ENCODE measurements at places on chromosomes 6 and 20. TPM values are rescaled to one million over a fixed set of nuclear protein-coding genes. Genes with fewer than 3 reads are reported as not detected.

Gene PPP1R3G
- 0.11 TPM for total RNA-seq

Gene REM1
- total RNA-seq: not detected

Gene RPS6KA2
- total RNA-seq: 5.7 TPM

- no peak overlapping the region for H3K4me3 ChIP-seq
- no peak overlapping the region for H3K27ac ChIP-seq
- DNase-seq: no peak
- H3K27me3 ChIP-seq: no peaks in the 10 kb centered on the region
- H3K4me1 ChIP-seq: no peaks in the 10 kb centered on the region
Measured at GRCh38 chr20:3559637-3560036, 88.8 kb downstream of the ATRN start.

GRCh38 chr20:16801919-16802651 lies 53.9 kb downstream of the OTOR start:
- DNase-seq: peak; percentile 52
- no peaks in the 10 kb centered on the region for H3K4me1 ChIP-seq
- H3K4me3 ChIP-seq: no peak overlapping the region
- H3K27ac ChIP-seq: no peak overlapping the region
- no peaks in the 10 kb centered on the region for H3K36me3 ChIP-seq
- H3K27me3 ChIP-seq: peaks cover 34% of the 10 kb centered on the region

Gene PNPLA1
- not detected for total RNA-seq

- H3K4me3 ChIP-seq: no peak overlapping the region
- peaks cover 3% of the 10 kb centered on the region for H3K27me3 ChIP-seq
- H3K27ac ChIP-seq: no peak overlapping the region
- no peaks in the 10 kb centered on the region for H3K36me3 ChIP-seq
Measured at GRCh38 chr6:70186461-70186860, 116.4 kb downstream of the COL9A1 start.

Gene PRL
- total RNA-seq: not detected

Gene DEFB116
- not detected for total RNA-seq

Gene EYA4
- not detected for total RNA-seq

Gene SMOC2
- total RNA-seq: not detected

Gene CCM2L
- total RNA-seq: not detected

Gene ALDH8A1
- 1.4 TPM for total RNA-seq

- no peaks in the 10 kb centered on the region for H3K36me3 ChIP-seq
- no peak for DNase-seq
- no peaks in the 10 kb centered on the region for H3K27me3 ChIP-seq
- H3K27ac ChIP-seq: no peak overlapping the region
Measured at GRCh38 chr20:53274807-53275206, 302.6 kb downstream of the TSHZ2 start.

Gene C20orf141
- not detected for total RNA-seq

- no peaks in the 10 kb centered on the region for H3K4me1 ChIP-seq
- no peaks in the 10 kb centered on the region for H3K36me3 ChIP-seq
- no peak for DNase-seq
- no peak overlapping the region for H3K27ac ChIP-seq
Measured at GRCh38 chr20:13831476-13831875, 46.6 kb downstream of the NDUFAF5 start.

DNA sequence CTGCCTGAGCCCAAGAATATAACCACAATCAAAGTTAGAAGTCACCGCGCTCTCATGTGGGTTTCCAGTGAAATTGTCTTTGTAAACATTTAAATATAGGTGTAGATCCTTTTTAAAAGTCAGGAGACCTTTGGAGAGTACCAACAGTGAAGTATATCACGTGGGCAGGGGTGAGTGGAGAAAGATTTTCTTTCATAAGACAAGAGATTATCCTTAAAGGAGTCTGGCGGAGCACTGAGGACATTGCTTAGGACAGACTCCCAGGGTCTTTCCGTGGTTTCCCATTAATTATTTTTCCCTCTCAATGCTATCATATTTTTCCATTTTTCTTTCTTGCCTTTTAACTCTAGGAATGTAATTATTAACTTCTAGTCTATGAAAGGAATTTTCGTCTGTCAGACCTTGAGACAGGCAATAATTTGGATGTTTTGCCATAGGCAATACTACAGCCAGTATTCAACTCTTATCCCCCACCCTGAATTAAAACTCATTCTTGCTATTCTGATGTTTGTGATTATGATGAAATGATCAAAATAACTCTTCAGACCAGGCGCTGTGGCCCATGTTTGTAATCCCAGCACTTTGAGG lies 31.4 kb downstream of the DCBLD1 start:
- H3K36me3 ChIP-seq: peaks cover 1% of the 10 kb centered on the region
- DNase-seq: no peak
- H3K27ac ChIP-seq: no peak overlapping the region

Gene FNDC1
- not detected for total RNA-seq

Gene BPIFB4
- total RNA-seq: not detected

GRCh38 chr6:63546697-63547096 lies 25.6 kb upstream of the LOC128125822 start:
- H3K4me1 ChIP-seq: peaks cover 2% of the 10 kb centered on the region
- H3K27me3 ChIP-seq: peaks cover 31% of the 10 kb centered on the region
- no peak for DNase-seq
- peaks cover 3% of the 10 kb centered on the region for H3K36me3 ChIP-seq

DNA sequence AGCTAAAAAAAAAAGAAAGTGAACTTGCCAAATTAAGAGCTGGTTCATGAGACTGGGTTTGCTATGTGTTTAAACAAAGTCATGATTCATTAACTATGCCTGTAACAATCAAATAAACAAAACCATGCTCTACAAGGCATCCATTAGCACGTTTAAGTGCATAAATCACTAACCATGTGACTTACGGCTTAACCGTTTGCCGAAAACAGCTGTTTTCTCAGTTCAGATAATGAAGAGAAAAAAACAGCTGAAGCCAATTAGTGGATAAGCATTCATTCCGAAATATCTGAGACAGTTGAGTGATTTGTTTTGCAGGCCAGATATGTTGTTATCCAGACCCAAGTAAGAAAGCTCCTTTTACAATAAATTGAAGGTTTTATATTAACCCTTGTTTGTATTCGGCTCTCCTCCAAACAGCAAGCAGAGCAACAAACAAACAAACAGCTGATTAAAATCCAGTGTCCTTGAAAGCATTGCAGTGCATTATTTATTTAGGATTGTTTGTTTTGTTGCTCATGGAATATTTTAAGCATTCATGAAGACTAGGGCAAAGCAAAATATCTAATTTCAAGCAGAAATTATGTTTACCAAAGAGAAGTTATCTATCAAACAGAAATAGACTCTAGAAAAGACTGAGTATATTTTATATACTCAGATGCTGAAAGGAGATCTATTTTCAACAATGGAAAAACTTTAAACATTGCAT lies 343.5 kb downstream of the RFPL4B start:
- H3K4me3 ChIP-seq: no peak overlapping the region
- no peaks in the 10 kb centered on the region for H3K36me3 ChIP-seq
- H3K4me1 ChIP-seq: peaks cover 2% of the 10 kb centered on the region
- no peak overlapping the region for H3K27ac ChIP-seq

GRCh38 chr6:98014442-98015201 lies 731.6 kb upstream of the MMS22L start:
- H3K4me1 ChIP-seq: no peaks in the 10 kb centered on the region
- no peak overlapping the region for H3K4me3 ChIP-seq

DNA sequence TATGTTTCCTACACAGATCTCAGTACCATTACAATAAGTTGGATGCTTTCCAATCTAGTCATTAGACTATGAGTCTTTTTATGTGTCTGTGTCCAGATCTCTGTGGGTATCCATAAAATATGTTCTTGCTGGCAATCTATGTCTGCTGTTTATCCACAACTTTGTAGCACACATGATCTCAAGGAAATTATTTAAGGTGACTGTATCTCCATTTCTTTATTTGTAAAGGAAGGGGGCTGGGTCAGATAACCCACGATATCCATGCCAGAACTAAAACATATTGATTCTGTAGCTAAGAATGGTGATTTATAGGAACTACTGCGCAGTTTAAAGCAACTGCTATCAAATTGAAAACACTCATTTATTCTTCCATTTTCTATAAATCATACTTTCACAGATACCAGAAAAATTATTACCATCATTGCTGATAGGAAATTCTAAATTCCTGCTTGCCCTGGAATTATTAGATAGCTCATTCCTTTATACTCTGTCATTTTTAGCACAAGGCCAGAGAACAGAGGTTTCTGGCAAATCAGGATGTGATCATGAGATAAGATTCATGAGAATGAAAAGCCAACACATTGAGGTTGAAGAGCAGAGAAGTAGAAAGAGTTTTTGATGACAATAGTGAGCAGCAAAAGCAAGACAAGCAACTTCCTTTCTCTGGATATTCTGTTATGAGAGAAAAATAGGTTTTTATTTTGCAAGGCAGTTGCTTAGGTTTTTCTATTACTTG lies 851.4 kb upstream of the CITED2 start:
- no peak overlapping the region for H3K4me3 ChIP-seq

Gene HNF4A
- total RNA-seq: not detected

DNA sequence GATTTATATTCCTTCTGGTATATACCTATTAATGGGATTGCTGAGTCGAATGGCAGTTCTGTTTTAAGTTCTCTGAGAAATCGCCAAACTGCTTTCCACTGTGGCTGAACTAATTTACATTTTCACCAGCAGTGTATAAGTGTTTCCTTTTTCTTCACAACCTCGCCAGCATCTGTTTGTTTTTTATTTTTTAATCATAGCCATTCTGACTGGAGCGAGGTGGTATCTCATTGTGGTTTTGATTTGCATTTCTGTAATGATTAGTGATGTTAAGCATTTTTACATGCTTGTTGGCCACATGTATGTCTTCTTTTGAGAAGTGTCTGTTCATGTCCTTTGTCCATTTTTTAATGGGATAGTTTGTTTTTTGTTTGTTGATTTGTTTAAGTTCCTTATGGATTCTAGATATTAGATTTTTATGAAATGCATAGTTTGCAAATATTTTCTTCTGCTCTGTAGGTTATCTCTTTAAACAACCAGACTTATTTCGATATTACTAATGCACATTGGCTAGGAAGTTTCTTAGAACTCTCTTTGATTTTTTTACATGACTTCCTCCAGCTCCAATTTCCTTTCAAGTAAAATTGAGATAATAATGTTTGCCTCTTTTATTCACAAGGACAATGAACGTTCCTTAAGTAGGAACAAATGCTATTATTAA lies 12.2 kb upstream of the VNN1 start:
- DNase-seq: no peak
- H3K27ac ChIP-seq: peak overlapping the region; percentile 7
- no peaks in the 10 kb centered on the region for H3K27me3 ChIP-seq

Gene SLC22A3
- not detected for total RNA-seq

DNA sequence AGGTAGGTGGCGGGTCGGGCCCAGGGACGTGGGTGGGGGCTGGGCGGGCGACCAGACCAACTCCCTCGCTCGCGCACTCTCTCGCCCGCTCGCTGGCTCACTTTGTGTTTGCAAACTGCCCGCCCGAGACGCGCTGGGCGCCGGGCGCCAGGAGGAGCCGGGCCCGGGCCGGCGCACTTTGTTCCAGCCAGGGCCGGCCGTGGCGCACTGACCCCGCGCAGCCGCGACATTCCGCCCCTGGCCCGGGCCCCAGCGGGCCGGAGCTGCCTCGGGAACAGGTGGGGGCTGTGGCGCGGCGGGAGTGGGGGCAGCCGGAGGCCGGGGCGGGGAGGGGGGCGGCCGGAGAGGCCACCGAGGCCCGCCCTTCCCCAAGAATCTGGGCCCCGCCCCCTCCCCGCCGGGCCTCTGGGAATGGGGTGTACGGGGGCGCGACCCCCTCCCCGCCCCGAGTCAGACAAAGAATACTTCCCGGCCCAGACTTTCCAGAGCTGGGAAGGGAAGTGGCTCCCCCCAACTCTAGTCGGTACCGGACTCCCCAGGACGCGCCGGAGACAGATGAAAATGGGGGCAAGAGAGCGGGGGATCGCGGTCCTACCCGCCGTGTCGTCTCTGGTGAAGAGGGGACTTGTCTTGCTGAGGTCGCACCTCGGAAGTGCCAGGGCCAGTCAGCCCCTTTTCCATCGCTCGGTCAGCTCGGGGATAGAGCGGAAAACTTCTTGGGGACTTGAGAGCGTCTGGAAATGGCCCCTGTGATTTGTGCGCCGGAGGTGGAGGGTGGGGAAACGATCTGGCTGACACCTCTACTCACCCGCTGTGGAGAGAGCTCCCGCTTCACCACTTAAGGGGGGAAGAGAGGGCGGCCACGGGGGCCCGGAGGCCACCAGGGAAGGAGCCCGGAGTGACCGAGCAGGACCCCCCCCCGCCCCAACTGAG lies 951 bp downstream of the FOXP4 start:
- H3K27me3 ChIP-seq: peaks cover 58% of the 10 kb centered on the region
- DNase-seq: peak; percentile 52
- peak overlapping the region; percentile 60 for H3K27ac ChIP-seq
- H3K4me3 ChIP-seq: peak overlapping the region; percentile 86
- peaks cover 1% of the 10 kb centered on the region for H3K36me3 ChIP-seq

- H3K4me1 ChIP-seq: peaks cover 7% of the 10 kb centered on the region
- no peak for DNase-seq
- H3K36me3 ChIP-seq: peaks cover 16% of the 10 kb centered on the region
- no peak overlapping the region for H3K27ac ChIP-seq
Measured at GRCh38 chr6:109782491-109782999, 91.4 kb downstream of the FIG4 start.

Gene HS3ST5
- total RNA-seq: not detected

Gene RSPO3
- total RNA-seq: not detected

Gene GSTA2
- not detected for total RNA-seq

- no peak for DNase-seq
- H3K4me1 ChIP-seq: peaks cover 6% of the 10 kb centered on the region
- no peak overlapping the region for H3K27ac ChIP-seq
Measured at GRCh38 chr6:79634491-79635231, 3.5 kb downstream of the SH3BGRL2 start.

Gene BMP5
- not detected for total RNA-seq

Gene SLC17A9
- 40.9 TPM for total RNA-seq

Gene C6orf136
- total RNA-seq: 34.3 TPM

- no peak overlapping the region for H3K27ac ChIP-seq
- peaks cover 2% of the 10 kb centered on the region for H3K4me1 ChIP-seq
- no peak for DNase-seq
- no peak overlapping the region for H3K4me3 ChIP-seq
Measured at GRCh38 chr6:14626556-14626955, 509.0 kb downstream of the CD83 start.

DNA sequence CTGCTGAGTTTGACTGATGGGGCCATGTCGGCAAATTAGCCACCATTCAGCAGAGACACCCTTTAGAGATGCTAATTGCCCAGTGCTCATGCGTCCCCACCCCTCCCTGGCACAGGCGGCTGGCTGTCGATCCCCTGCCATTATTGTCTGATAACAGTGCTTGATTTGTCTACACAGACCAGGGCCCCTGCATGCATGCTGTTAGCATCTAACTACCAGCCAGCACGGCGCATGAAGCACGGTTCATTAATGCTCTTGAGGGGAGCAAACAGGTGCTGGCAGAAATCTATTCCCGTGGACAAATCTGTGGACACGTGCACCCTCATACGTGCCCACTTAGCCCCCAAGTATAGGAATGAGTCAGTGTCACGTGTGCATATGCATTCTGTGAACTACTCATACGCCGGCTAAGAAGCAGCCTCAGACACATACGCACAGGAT lies 32.2 kb downstream of the KCNB1 start:
- no peaks in the 10 kb centered on the region for H3K36me3 ChIP-seq
- peaks cover 20% of the 10 kb centered on the region for H3K27me3 ChIP-seq
- no peak overlapping the region for H3K27ac ChIP-seq

GRCh38 chr6:29727637-29728036 lies 4.4 kb downstream of the HLA-F start:
- DNase-seq: no peak
- H3K4me1 ChIP-seq: peaks cover 37% of the 10 kb centered on the region
- H3K4me3 ChIP-seq: no peak overlapping the region

Gene PAK1IP1
- total RNA-seq: 11.1 TPM

Gene TOX2
- total RNA-seq: 0.44 TPM
